ENCODE measurements at places on chromosomes 3 and 15. TPM values are rescaled to one million over a fixed set of nuclear protein-coding genes. Genes with fewer than 3 reads are reported as not detected.

Gene NR2E3
- polyA plus RNA-seq, result not detected

GRCh38 chr3:123373474-123373987, 75.4 kb downstream of the ADCY5 start:
- DNase-seq, result peak; percentile 13

- no peak for DNase-seq
Measured at GRCh38 chr15:58627701-58628100, 121.8 kb downstream of the ADAM10 start.

DNA sequence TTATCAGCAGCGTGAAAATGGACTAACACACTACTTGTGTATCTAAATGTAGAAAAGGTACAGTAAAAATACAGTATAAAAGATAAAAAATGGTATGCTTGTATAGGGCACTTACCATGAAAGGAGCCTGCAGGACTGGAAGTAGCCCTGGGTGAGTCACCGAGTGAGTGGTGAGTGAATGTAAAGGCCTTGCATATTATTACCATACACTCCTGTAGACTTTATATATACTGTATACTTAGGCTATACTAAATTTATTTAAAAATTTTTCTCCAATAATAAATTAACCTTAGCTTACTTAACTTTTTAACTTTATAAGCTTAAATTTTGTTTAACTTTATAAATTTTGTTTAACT, 67.2 kb upstream of the TSPAN3 start:
- DNase-seq, result no peak

All from K562 (cell line).